ENCODE measurements at places on chromosomes 3 and 15. TPM values are rescaled to one million over a fixed set of nuclear protein-coding genes. Genes with fewer than 3 reads are reported as not detected.

MST1R gene
- total RNA-seq, result 0.34 TPM

ADAMTS17 gene
- 0.49 TPM for total RNA-seq

DMXL2 gene
- 21.9 TPM for total RNA-seq

EFCAB12 gene
- total RNA-seq, result not detected

CLRN1 gene
- total RNA-seq, result not detected

SCN5A gene
- total RNA-seq, result 0.05 TPM
